ENCODE measurements at places on chromosomes 1 and 21.

GRCh38 chr1:162384116-162384515, 2.6 kb downstream of the C1orf226 start:
- no peak for DNase-seq

DNA sequence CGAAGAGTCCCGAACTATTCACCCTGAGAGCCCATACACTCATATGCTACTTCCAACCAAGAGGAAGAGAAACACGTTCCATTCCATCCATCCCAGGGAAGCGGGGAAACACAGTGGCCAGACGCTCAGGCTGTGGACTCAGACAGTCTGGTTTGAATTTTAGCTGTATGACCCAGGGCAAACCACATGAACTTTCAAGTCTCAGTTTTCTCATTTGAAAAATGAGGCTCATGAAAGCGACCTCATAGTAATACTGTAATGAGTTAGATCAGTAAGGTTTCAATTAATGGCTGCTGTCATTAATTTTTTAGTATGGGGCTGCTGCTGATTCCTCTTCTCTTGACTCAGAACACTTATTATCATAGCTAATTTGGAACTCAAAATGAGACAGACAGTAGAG, 1.5 kb downstream of the FCRL4 start:
- no peak for DNase-seq

DNA sequence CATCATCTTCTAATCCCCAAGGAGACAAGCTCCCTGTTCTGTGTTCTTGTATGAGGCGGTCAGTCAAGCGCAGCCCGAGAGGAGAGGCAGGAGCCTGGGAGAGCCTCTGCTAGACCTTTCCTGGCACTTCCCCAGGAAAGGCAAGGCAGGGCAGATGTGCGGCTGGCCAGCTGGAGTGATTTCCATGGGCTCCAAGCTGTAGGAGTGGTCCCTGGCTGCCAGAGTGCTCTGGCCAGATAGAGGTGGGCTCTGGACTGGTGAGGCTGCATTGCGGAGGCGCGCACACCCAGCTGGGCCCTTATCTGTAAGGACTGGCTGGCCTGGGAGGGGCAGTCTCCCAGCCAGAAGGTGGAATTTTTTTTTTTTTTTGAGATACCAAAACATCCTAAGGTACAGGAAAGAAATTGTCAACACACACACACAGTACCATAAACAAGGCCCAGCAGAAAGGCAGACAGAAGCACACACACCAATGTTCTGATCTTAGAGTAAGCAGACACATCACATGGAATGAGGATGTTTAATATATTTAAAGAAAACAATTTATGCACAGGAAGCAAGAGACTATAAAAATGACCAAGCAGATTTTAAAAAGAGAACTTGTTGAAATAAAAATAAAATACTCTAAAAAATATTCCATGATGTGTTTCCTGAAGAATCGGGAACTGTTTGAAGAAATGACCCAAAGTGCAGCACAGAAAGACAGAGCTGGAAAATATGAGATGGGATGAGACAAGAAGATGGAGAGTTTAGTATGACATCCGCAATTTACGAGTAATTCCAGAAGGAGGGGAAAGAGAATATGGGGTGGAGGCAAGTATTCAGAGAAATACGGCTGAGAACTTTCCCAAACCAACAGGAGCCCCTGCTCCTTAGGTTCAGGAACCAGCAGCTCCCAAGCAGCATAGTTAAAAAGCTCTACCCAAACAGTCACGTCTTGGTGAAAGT, 13.4 kb downstream of the IBA57 start:
- DNase-seq = no peak

- no peak for DNase-seq
Measured at GRCh38 chr1:232837087-232837486, 31.9 kb downstream of the MAP10 start.

- DNase-seq = no peak
Measured at GRCh38 chr21:15301014-15301413, 236.2 kb upstream of the NRIP1 start.

GRCh38 chr1:15429701-15430149, 8.5 kb upstream of the CTRC start:
- DNase-seq = no peak

DNA sequence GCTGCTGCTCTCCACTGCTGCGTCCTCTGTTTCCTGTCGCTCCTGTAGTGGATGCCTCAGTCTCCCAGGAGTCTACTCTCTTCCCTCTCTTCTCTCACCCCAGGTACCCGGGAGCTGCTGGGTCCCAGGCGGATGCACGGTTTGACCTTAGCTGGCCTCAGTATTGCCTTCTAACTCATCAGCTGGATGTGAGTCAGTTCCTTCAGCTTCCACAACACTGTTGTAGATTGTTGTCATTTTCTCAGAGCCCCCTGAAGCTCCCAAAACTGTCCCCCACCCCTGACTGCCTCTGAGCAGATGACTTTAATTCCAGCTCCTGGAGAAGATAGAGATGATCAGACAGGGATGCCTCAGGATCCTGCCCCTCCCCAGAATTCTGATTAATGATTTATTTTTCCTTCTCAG, 7.2 kb downstream of the CNIH3 start:
- no peak for DNase-seq

DNA sequence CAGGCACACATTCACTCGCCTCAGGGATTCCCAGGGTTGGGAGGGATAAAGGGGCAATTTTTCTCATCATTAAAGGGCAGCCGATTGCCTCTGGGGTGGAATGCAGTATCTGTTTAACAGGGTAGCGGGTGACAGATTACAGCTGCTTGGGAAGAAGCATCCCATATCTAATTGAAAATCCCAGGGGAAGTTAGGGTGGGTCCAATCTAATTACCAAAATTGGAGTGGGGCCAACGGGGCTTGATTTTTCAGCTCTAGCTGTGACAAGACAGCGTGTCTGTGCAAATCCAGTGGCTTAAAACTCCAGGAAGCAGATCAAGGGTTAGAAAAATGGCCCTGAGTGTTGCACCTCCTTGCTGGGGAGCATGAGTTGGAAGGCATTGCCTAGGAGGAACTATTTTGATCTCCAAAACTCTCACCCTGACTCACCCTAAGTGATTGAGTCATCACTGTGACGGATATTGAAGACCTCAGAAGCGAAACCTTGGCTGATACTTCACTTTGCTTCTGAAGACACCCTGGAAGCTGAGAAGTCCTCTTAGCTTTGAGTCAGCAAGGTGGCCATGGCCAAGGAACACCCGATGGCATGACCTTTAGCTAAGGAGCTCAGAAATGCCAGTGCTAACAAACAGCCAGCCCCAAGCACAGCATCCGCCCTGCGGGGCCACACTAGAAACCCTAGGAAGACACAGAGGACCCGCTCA, 46.0 kb downstream of the GRHL3 start:
- DNase-seq = no peak
